ENCODE measurements at places on chromosomes 12 and 14.

DNA sequence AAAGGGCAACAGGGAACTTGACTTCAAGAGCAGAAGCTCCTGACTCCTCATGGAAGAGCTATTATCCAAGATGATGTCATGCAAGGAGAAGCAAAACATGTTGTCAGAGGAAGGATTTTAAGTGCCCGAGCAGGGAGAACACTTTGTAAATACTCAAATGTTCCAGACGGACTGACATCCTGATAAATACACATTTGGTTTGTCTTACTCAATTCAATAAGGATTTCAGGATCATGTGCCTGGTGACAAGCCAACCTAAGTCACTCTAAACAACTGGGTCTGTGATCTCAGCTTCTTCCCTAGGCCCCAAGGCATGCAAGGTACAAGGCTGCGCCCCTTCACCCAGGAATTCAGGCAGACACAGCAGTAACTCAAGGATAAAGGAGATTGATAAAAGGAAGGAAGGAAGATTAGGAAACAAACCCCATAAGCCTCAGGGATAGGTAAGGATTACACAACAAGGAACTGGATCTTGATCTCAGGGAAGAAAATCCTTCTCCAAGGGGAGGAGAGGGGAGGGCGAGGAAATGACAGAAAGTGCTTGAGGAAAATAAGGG is 26.8 kb upstream of the CEBPE start:
- no peak for DNase-seq

DNA sequence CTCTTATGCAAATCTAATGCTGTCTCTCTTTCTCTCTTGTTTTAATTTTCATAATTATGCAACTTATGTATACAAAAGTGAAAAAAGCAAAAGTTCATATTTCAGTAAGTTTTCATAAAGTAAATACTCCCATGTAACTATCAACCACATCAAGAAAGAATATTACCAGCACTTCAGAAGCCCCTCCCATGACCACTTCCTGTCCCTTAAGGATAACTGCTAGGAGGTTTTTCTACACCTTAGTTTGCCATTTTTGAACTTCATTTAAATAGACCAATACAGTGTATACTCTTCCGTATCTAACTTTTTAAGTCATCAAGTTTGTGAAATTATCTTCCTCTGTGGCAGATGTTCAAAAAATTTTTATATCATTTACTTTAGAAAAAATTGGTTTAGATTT is 547 bp upstream of the OR4K15 start:
- DNase-seq: no peak

DNA sequence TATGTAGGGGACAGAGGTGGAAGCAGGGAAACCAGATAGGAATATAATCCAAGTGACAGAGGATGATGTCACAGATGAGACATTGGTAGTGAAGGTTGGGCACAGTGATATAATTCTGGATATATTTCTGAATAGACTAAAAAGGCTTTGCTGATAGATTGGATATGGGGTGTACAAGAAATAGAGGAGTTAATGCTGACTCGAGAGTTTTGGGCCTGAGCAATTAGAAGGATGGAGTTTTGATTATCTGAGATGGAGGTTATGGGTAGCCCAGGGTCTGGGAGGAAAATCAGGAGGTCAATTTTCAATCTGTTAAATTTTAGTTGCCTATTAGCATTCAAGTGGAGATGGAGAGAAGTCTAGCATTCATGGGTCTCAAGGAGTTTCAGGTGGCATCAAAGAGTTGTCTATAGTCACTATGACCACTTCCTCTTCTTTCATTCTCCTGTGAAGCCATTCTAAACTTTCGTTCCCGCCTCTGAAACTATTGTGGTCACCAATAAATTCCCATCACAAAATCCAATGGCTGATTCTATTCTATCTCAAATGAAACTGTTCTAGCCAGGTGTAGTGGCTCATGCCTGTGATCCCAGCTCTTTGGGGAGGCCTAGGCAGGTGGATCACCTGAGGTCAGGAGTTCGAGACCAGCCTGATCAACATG is 10.6 kb upstream of the ANO6 start:
- no peak for DNase-seq

DNA sequence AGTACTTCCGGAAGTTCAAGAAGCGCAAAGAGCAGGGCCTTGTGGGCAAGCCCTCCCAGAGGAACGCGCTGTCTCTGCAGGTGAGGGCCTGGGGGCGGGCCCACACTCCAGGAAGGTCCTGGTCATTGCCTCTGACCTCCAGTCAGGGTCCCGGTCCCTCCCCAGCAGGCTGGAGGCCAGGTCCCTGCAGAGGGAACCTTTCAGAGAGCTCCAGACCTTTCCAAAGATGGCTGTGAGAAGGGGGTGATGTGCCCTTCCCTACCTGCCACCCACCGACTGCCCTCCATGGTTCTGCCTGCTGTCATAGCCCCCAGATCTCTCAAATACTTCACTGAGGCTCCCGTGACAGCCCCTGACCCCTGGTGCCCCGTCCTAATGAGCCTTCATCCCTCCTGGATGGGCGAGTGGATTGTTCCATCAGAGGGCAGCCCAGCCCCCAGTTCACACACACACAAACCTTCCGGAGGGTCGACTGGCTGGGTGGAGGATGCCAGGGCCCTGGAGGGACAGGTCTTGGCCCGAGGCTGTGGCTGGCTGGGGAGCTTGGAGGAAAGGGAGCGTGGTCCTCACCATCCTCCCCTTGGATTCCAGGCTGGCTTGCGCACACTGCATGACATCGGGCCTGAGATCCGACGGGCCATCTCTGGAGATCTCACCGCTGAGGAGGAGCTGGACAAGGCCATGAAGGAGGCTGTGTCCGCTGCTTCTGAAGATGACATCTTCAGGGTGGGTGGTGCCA is 117.5 kb upstream of the FKBP4 start:
- no peak for DNase-seq

DNA sequence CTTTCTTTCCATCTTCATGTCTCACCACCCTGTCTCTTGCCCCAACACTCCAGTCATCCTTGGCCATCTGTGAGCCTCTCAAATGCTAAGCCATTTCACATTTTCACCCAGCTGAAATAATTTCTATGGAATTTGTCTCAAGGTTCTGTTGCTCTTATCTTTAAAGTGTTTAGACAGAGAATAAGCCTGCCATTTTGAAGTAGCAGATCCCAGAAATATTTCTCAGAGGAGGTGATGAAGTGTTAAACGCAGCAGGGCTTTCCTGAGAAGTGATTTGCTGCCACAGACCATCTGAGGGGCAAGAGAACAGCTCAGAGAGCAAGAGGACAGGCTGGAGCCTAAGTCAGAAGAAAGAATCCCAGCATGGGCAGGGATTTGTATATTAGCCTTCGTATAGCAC is 71.6 kb upstream of the CLMN start:
- no peak for DNase-seq

DNA sequence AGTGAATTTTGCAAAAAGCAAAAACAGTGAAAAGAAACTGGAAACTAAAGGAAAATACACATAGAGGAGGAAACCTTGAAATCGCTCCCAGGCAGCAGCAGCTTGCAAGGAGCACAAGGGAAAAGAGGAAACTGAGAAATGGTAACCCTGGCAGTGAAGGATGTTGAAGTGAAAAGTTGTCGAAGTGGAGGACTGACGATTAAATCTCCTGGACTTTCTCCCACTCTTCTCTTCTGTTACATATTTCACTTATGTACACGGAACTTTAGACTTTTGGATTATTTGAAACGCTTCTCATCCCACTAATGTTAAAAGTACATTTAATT is 388.8 kb upstream of the USP15 start:
- DNase-seq: no peak

- no peak for DNase-seq
Measured at GRCh38 chr14:75626396-75626795, 34.3 kb downstream of the ERG28 start.

DNA sequence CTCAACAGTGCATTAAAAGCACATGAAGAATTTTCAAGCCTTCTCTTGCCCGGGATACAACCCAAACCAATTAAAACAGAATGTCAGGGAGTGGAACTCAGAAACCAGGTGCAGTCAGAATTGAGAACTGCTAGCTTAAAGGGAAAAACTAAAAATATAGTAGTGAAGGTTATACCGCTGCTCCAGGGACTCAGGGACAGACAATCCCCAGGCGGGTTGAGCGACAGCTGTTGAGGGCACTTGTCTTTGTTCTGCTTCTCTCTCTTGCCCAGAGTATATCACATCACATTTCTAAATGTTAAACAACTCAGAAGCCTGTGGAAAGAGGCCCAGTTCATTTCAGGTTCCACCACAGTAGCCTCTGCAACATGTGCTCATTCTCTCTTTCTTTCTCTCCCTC is 93.1 kb downstream of the SLC5A8 start:
- no peak for DNase-seq

GRCh38 chr14:59534361-59534987 is 42.1 kb downstream of the CCDC175 start:
- no peak for DNase-seq

DNA sequence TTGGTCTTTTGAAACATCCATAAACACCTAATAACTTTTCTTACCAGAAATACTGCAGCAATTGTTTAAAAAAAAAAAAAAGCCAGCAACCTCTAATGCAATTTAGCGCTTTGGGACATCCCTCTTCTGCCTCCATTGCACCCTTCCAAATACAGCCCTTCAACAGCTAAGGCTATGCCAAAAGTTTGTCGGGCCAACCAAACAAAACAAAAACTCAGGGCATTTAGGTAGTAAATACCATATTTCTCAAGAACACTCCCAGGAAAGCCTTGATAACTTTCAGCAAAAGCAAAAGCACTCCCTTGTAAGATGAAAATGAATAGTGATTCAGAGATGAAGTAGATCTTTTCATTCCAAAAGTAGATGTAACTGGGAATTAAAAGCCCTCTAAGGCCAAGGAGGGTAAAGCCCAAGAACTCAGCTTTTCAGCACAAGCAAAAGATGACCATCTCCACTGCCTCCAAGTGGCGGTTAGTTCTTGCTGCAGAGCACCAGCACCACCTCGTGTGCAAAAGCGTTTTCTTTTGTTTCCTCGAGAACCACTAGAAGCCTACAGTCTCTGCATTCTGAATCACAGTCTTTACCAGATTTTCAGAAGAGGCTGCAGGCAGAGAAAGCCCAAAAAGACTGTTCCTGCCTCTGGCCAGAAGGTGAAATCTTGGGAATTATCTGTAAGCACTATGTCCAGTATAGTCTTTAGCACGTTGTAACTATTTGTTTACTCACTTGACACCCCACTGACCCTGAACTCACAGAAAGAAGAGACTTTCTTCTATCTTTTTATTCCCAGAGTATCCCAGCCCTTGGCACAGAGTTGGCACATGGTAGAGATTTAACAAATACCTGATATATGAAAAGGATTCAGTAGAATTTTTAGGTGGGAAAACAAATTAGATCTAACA is 53.1 kb downstream of the SIX6 start:
- peak; percentile 68 for DNase-seq

- DNase-seq: no peak
Measured at GRCh38 chr12:11508699-11509098, 113.3 kb upstream of the PRB2 start.

DNA sequence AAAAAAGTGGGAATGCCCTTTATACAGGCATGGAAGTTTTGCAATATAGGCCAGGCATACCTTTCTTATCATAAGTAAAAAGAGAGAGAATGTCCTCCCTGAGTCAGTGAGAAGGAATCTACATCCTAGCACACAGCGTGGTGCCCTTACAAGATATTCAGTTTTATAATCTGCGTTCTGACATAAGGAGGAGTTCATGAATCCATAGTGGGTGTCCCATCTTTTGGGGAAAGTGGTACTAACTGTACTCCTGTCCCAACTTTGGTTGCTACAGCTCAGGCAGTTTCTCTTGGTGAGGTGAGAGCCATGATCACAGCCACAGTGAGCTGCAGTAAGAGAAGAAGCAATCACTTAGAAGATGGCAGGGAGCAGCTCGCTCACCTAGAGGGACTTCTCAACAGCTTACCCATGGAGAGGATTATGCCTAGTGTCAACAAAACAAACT is 332.9 kb downstream of the BCAT1 start:
- no peak for DNase-seq

GRCh38 chr14:87063181-87063580 is 929.8 kb downstream of the GALC start:
- no peak for DNase-seq

- DNase-seq: no peak
Measured at GRCh38 chr12:105418229-105418628, 87.7 kb downstream of the C12orf75 start.

DNA sequence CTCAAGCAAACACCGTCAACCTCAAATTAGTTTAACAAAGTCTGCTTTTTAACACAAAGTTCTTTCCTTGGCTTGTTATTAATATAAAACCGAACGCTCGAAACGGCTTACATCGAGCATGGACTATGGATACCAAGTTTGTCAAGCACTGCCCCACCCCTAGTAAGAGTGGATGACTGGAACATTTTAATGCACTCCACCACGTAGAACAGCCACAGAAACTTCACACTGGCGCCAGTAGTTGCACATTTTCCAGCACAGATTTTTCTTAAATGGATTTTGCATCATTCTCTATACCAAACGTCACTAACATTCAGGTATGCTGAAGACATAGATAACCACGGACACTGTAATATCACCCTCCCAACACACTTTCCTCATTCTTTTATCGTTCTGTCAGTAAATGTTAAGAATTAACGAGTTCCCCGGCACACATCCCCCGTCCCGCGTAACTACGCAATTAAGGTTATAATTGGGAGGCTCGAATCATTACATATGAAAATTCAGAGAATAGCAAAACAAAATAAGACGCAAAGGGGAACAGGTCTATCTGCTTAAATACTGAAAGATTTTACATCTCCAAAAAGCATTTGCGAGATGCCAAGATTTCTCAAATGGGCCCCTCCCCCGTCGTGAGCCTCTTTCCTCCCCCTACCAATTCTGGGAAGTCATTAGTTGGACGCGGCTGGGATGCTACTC is 990 bp downstream of the FERMT2 start:
- no peak for DNase-seq

Measured in NCI-H1436 (cell line).